Stimulated activated CD4-positive, alpha-beta T cell treated with anti-CD3 and anti-CD28 coated beads, Interleukin-1b, Interleukin-23, amount 100 ng/mL, for 4 hours (primary cell): ENCODE measurements at places on chromosomes 13 and 19.
A peak's percentile ranks its signal among the peaks of the same experiment; 100 is the strongest.

GRCh38 chr19:23365222-23365621 is 30.0 kb downstream of the ZNF91 start:
- DNase-seq, result no peak

DNA sequence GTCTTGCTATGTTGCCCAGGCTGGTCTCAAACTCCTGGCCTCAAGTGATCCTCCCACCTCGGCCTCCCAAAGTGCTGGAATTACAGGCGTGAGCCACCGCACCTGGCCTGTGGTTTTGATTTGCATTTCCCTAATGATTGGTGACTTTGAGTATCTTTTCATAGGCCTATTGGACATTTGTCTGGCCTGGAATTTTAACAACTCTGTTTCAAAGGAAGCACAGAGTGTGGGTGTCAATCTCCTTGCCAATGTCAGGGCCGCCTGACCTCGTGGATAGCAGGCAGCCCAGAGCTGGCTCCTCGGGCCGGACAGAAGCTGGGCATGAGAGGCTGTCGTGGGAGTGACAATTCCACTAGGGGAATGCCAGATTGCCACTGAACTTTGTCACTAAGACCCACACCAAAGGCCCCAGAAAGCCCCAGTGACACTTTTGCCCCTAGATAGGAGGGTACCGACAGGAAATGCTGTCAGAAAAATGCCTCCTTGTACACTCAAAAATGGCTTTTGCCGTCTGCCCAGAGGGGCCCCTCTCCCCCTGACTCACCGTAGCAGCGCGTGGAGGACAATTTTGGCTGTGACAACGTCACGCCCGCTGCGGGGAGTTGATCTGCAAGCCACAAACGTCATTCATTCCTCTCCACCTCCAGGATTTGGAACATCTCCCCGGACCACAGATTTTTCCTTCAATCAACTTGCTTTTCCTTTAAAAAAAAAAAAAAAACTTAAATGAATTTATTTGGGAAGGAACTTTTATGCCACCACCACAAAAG is 11.7 kb upstream of the ADGRE5 start:
- DNase-seq, result peak; percentile 74

- no peak for DNase-seq
Observed at GRCh38 chr13:43061496-43062280, 38.3 kb downstream of the DNAJC15 start.

- no peak for DNase-seq
Observed at GRCh38 chr13:27919934-27920676, at the start of gene PDX1. TSS of gene PDX1 (plus strand) at chr13:27920000. CDS start at chr13:27920139, 139 bp downstream.

- DNase-seq, result no peak
Observed at GRCh38 chr19:4310247-4311121, 6.1 kb downstream of the FSD1 start.
